ENCODE measurements at places on chromosomes 11 and 22.

DNA sequence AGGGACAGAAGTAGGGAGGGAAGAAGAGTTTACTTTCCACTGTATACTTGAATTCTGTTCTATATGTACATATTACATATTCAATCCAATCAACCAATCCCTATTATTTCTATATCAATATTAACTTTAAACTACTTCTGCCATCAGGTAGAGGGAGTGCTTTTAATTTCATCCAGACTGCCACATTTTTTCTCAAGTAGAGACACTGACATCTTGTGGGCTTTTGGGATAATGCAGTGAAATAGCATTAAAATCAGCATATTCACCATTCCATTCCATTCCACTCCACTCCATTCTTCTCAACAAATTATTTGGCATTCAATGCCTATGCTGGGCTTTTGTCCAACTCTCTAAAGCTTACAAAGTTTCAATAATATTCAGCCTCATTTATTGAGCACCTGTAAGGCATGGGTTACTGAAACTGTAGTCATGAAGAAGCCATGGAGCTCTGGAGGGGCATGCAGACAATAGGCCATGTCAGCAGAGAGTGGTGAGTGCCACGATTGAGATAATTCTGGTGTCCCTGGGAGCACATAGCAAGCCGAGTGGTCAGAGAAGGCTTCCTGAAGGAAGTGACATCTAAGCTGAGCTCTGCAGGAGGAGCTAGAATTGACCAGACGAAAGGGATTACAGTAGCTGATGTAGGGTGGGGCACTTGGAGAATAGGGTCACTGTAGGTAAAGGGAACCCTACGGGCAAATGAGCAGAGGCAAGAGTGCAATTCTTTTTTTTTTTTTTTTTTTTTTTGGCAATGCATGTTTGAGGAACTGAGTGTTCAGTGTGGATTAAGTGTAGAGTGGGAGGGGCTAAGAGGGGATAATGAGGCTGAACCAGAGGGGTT lies 12.8 kb upstream of the CLPB start:
- DNase-seq: no peak

DNA sequence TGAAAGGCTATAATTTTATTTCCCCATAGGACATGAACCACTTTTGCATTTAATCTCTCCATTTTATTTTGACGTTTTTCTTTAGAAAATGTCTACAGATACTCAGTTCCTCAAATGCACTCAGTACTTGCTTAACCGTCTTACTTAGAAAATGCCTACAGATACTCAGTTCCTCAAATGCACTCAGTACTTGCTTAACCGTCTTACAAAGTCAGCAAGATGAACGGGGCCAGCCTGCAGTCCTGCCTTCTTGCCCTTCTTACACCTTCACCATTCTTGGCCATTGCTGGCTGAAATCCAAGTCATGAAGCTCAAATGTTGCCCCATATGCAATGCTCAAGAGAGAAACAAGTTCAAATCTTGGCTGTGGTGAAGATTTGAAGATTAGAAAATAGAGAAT lies 34.1 kb downstream of the CSNK2A3 start:
- no peak for DNase-seq

DNA sequence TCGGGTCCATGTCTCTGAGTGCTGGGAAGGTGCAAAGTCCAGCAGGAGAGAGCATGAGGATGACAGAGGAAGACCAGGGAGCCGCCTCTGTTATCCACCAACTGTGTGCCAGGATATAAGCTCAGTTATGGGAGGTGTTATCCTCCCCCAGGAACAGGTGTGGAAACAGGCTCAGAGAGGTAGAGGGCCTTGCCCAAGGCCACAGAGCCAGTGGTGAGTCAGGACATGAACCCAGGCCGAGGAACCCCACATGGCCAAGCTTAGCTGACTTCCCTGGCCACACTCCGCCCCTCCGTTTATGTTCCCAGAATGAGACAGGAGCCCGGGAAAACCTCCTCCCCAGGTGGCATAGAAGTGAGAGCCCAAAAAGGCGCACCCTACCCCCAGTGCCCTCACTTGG lies 50.3 kb downstream of the ISX start:
- DNase-seq: no peak

GRCh38 chr11:35214226-35214770 lies 75.3 kb downstream of the CD44 start:
- no peak for DNase-seq

DNA sequence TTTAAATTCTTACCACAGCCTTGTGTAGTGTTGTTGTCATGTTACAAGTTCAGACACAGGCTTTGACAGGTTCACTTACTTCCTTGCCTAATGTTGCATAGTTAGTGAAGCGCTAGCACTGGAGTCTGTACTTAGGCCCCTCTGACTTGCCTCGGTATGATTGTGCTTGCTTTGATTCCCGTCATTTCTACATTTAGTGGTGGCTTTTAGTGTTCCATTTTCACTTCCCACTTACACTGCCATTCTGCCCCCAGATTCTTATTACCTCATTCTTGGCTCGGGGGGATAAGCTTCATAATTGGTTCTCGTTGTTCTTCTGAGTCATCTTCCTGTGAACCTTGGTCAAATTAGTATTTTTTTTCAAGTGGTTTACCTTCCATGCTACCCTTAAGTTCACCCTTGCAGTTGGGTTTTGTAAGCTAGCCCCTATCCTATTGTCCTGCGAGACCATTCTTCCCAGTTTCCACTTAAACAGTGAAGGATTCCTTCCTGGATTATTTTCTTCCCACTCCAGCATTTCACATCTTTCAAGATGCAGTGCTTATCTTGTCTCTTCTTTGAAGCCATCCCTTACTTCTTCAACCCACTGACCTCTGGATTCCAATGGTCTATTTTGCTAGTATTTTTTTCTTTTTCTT lies 68.7 kb downstream of the DDX10 start:
- no peak for DNase-seq

DNA sequence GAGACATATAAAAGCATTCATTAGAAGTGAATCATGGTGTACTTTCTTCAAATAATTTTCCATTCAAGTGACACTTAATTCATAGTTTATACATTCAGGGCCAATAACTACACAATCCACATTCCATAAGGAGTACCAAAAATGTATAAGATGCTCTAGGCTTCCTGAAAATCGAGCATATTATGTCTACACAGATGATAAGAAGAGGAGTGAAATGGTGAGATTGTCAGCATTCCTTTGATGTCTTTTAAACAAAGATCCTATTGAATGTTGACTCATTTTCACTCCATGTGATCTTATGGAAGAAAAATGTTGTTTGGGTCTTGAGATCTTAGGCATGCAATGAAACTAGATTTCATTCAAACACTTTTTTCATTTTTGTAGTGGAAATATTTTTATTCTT lies 843.2 kb downstream of the KCNA4 start:
- DNase-seq: no peak

- no peak for DNase-seq
Observed at GRCh38 chr11:45179686-45180178, 33.3 kb downstream of the PRDM11 start.

- no peak for DNase-seq
Observed at GRCh38 chr11:8258289-8258688, 5.4 kb downstream of the LMO1 start.

DNA sequence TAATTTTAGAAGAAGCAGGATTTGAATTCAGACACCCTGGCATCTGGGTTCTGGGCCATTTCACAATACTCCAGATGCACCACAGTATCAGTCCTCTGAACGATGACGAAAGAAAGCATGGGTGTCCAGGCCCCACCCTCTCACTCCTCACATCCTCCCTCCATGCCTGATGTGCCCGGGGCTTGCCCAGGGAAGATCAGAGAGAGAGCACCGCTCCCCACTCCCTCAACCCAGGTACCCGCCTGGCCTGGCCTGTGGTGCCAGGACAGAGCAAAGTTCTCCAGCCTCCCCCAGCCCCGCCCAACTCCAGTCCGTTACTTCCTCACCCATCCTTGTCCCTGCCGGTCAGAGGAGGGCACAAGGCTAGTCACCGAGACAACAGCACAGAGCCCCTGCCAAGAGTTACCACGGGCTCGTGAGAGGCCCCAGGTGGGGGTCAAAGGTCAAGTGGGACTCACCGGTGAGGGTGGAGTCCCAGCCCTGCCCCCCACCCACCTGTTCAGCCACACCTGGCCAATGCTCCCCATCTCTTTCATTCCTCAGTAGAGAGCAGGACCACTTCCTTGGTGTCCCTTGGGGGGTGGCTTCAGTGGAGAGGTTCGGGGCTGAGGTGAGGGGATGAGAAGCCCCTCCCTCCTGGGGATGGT lies 8.1 kb downstream of the BCL9L start:
- DNase-seq: no peak

GRCh38 chr11:77821349-77821851 lies 456 bp downstream of the AAMDC start:
- no peak for DNase-seq

GRCh38 chr11:29051935-29052334 lies 943.7 kb downstream of the METTL15 start:
- DNase-seq: no peak

GRCh38 chr11:39365809-39366436 lies 2093.5 kb downstream of the LRRC4C start:
- no peak for DNase-seq

DNA sequence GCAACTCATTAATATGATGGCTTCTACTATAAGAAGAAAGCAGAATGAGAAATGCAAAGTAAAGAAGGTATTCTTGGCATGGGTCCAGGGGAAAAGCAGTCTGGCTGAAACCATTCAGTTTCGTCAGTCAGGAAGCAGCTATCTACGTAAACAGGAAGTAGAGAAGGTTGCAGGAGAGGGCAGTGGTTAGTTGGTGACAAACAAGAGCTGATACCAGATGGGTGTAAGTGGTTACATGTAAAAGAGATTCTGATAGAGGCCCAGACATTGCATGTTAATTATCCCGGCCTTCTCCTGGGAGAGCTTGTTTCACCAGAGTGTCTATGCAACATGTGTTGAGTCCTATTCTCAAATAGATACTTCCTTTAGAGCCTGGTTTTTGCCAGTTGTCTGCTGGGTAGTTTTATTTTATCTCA lies 58.4 kb upstream of the PSMA1 start:
- DNase-seq: peak; percentile 19

DNA sequence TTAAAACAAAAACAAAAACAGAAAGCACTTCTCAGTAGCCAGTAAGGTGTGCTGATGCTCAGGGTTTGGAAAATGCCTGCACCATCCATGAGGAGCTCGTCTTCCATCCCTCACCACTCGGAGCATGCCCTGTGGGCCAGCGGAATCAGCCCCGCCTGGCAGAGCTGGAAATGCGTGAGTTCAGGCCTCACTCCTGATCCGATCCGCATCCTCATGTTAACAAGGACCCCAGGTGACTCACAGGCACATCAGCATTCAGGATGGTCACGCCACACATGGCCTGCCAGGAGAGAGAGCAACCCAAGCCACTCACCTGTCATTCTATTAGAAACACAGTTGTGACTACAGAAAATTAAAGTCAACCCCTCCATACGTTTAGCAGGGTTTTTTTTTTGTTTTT lies 188.5 kb downstream of the MPPED1 start:
- DNase-seq: no peak

- DNase-seq: no peak
Observed at GRCh38 chr22:17476838-17477237, 86.5 kb upstream of the SLC25A18 start.

GRCh38 chr22:48142388-48142787 lies 1379.9 kb downstream of the TBC1D22A start:
- DNase-seq: no peak

DNA sequence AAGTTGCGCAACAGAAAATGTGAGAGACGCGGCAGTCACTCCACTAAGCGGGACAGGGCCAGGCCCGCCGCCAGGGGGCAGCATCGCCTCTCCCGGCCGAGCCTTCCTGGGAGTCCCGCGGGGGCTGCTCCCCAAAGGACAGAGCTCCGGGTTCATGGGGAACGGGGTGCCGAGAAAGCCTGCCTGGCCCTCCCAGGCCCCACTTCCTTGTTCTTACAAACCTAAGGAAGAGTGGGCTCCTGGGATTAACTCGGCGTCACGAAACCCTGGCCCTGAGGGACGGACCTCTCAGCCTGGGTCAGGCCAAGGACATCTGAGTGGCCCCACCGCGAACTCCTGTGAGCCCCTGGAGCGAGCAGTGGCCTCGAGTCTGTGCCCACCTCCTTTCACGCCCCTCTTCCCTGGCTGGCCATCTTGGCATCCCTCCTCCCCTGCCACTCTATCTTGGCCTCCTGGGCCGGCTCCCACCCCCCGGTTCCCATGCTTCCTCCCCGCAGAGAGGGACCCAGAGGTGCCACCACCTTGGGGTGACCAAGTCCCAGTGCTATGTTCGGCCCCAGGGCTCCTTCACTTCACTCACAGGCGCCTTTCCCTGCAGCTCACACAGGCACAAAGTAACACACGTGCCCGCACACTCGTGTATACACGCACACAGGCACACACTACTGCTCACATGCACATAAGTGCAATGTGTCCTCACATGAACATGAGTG lies 99.9 kb upstream of the FGF3 start:
- DNase-seq: peak; percentile 16

- no peak for DNase-seq
Observed at GRCh38 chr11:108985945-108986279, 321.0 kb downstream of the DDX10 start.

DNA sequence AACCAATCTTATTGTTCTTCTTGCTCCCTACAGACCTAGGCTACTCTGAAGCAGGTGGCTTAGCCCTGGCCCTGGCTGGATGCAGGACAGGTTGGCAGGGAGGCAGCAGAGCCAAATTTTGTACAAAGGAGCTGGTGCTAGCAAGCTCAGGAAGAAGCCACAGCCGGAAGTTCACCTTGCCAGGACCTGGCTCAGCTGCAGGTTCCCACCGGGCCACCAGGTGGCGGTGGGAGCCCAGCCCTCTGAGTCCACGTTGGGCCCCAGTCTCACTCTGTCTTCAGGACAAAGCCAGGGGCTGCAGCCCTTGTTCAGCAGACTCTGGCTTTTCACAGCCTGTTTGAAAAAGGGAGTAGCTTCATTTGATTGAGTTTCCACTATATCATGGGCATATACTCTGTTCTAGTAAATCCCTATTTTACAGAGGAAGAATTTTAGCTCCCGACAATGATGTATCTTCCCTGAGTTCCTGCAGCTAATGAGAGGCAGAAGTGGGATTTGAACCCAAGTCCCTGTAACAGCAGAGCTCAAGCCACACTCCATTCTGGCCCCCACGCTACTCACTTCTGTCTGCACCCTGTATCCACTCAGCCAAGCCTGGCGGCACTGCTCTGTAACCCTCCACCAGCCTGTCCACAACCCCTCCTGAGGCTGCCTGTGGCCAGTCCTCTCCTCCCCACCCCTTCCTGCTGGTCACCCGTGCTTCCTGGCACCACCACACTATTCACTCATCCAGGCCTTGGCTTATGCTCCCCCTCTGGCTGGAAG lies 3.3 kb downstream of the TKFC start:
- peak; percentile 49 for DNase-seq

GRCh38 chr22:45887202-45888131 lies 89.5 kb downstream of the WNT7B start:
- DNase-seq: no peak

Measured in activated CD8-positive, alpha-beta memory T cell treated with anti-CD3 and anti-CD28 coated beads for 1 hour (primary cell).